ENCODE measurements at places on chromosomes 3 and 15.

GRCh38 chr15:41258750-41259471 is 27.8 kb downstream of the CHP1 start:
- no peak for DNase-seq

- DNase-seq, result no peak
Measured at GRCh38 chr3:195711813-195712534, 8.8 kb upstream of the MUC20 start.

- DNase-seq, result peak; percentile 35
Measured at GRCh38 chr15:62119227-62119864, 45.7 kb downstream of the C2CD4B start.

- DNase-seq, result no peak
Measured at GRCh38 chr3:138135146-138135832, 3.1 kb upstream of the A4GNT start.

DNA sequence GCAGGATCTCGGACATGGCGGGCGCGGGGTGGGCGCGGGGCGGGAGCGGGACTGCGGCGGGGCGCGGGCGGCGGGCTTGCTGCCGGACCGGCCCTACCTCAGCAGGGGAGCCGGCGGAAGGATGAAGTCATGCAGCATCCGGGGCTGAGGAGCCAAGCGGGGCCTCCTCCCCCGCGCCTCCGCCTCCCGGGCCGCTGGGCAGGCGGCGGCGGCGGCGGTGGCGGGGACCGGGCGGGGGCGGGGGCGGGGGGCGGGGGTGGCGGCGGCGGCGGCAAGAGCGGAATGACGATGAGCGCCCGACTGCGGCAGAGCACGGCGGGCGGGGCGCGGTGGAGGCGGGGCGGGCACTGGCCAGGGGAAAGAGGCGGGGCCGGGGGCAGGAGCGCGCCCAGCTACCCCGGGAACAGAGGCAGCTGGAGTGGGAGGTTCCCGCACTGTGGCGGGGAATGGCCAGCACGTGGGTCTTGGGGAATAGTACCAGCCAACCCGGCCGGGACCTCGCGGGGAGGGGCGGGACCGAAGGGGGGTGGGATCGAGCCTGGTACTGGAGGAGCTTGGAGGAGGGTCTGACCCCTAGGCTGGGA is at the start of gene CAMK2N2:
TSS of gene CAMK2N2 (minus strand) at position 284 of the 584 bp plus-strand sequence. CDS start at position 16, 268 bp downstream.
- no peak for DNase-seq

GRCh38 chr3:3241596-3241995 is 62.1 kb upstream of the CRBN start:
- DNase-seq, result no peak

GRCh38 chr3:195849322-195850074 is 37.8 kb upstream of the MUC4 start:
- DNase-seq, result no peak

DNA sequence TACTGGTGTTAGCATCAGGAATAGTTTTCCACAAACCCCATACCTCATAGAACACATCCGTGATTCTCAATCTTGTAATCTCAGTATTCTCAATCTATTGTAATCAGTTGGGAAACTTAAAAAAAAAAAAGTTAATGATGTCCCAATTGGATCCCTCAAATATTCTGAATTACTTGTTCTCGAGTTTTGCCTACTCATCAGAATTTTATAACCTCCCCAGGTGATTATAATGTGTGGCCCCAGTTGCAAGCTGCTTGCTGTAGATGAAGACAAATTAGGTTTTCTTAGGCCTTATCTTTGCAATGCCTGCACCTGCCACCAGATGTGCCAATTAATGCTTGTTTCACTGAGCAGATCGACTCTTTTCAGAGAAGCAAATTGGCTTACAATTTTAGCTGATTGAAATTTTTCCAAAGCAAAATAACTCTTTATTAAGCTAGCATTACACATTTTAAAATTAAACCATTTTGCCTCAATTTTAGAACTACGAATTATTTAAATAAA is 19.0 kb upstream of the DIPK2A start:
- no peak for DNase-seq

- no peak for DNase-seq
Measured at GRCh38 chr15:101578443-101578894, 73.7 kb downstream of the TM2D3 start.

- no peak for DNase-seq
Measured at GRCh38 chr3:191393146-191393545, 62.8 kb upstream of the UTS2B start.

DNA sequence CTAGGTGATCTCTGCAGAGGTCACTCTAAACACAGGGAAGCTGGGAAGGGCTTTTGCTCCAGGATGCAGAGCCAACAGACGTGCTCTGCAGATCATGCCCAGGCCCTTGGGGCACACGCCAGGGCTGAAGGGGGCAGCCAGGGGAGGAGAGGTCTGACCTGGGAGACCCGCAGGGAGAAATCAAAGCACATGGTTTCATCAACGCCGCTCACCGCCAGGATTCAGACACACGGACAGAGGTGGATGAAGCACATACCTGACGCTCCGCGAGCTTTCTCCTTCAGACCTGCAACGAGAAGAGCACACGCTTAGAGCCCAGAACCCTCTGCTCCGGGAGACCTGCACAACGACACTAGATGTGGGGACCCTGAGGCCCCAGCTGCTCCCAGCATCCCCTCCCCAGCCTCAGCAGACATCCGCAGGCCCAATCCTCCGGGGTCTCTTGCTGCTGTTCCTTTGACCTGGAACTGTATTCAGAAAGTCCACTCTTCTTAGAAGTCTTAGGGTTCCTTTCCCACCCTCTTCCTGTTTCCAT is 90.7 kb upstream of the IQSEC1 start:
- DNase-seq, result no peak

DNA sequence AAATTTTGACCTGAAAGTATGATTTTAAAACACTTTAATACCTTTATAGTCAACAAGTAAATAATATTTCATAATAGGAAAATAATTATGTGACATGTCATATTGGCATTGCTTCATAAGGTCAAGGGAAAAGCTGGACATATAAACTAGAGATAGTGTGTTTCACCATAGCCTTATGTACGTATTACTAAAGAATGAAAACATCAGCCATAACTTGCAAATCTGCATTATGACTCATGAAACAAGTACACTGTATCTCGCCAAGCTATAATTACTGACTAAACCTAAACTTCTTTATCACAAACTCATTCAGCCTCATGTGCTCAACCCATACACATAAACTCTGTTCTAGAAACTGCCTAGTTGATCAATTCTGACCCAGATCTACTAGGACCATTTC is 950.1 kb downstream of the FHIT start:
- no peak for DNase-seq

DNA sequence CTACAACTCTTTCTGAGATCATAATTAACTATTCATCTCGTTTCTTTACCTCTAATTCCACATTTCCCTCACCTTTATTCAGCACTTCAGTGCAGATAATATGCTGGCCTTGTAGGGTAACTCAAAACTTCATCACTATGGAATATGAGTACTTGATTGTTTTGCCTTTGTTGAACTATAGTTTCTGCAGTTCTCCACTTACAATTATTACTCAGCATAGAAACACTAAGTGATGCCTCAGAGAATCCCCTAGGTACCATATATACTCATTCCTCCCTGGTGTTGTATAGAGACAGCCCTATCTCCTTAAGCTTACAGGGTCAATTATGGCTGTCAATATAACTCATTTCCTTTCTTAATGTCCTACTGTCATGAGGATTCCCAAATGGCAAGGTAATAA is 380.6 kb upstream of the RBMS3 start:
- DNase-seq, result no peak

DNA sequence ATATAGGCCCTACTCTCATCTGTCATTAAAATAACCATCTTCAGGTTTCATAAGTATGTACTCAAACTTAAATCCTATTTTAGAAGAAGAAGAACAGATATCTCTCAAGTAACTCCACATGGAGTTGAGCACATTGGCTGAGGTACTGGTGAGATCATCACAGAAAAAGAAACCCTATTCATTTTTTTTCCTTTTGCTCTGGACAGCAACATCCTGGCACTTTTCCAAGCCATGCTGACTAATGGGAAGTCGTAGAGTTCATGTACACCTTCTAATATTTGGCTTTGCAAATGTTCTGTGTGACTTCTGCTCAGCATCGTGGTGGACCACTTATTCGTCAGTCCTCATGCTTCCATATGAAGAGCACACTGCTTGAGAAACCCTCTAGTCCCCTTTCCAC is 336.0 kb upstream of the KCNH8 start:
- no peak for DNase-seq

GRCh38 chr3:180048103-180048502 is 11.4 kb upstream of the PEX5L start:
- DNase-seq, result no peak

- no peak for DNase-seq
Measured at GRCh38 chr3:116140100-116140689, 305.1 kb downstream of the LSAMP start.

- no peak for DNase-seq
Measured at GRCh38 chr3:23867400-23867799, 49.4 kb downstream of the NKIRAS1 start.

DNA sequence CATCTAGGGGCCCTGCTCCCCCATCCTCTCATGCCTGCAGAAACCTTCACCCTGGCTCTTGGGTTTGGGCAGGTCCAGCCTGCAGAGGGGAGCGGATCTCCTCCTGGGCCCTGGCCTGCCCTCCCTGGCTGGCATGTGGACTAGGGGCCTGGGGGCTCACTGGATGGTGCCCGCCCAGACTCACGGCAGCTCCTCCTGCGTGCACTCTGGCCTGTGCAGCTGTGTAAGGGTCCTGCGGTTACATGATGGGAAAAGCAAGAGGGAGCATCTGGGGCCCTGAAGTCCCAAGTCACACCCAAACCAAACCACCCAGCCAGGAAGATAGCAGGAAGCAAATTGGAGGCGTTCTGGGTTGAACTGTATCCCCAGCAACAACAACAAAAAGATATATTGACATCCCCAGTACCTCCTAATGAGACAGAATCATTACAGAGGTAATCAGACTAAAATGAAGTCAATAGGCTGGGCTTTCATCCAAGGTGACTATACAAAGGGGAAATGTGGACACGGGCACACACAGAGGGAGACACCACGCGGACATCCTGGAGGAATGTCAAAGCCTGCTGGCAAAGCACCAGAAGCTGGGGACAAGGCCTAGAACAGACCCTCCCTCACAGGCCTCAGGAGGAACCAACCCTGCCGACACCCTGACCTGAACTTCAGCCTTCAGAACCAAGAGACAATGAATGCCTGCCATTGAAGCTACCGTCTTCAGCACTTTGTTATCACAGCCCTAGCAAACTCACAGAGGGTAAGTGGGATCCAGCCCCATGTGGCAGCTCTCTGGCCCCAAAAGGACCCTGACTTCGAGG is 10.4 kb upstream of the CLK3 start:
- DNase-seq, result no peak

DNA sequence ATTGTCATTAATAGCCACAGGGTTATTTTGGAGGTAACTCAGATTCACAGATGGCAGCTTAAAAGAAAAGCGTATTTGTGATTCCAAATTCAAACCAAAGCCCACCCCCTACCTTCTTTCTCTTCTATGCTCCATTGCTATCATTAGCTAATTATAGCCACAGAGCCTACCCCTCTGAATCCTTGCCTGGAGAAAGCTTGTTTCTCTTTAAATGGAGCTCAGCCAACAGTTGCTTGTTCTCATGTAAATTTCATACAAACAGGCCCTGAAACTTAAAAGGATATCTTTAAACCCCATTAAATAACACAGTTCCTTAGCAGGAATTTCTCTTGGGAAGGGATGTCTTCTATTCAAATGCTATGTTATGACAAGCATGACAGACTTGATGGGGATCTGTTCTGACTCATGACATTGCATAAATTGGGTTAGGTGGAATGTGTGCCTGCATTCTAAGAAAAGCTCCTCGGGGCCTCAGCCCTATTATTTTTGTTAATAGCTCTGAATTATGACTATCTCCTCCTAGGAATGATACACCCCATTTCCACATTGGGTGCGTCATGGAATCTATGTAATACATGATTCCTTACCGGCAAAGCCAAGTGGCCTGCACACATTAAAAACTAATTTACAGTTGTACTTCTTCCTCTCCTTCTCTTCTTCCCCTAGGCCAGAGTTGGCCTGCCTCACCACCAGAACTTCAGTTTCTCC is 265.8 kb downstream of the TAFA4 start:
- DNase-seq, result no peak

GRCh38 chr3:168024537-168024941 is 71.2 kb downstream of the GOLIM4 start:
- peak; percentile 58 for DNase-seq

DNA sequence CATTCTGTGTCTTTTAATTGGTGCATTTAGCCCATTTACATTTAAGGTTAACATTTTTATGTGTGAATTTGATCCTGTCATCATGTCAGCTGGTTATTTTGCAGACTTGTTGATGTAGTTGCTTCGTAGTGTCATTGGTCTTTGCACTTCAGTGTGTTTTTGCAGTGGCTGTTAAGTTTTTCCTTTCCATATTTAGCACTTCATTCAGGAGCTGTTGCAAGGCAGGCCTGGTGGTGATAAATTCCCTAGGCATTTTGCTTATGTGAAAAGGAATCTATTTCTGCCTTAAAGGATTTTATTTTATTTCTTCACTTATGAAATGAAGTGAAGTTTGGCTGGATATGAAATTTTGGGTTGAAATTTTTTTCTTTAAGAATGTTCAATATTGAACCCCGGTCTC is 70.2 kb upstream of the CD96 start:
- no peak for DNase-seq

DNA sequence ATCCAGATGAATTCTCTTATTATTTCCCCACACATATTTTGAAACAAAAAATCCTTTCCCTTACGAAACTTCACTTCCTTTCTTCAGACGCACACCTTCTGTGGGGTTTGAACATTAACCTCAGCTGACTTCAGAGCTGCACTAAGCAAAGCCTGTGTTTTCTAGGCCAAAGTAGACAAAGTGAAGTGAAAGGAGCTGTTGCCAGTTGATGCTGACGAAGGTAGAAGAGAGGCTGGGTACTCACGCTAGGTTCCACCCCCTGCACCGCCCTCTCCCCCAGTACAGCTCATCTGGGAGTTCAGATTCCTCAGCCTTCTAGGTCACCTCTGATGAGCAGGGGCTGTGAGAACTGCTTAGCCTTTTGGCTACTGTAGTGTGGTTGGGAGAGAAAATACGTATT is 24.1 kb downstream of the DUT start:
- no peak for DNase-seq
